ENCODE measurements at places on chromosomes 2 and 18. TPM values are rescaled to one million over a fixed set of nuclear protein-coding genes. Genes with fewer than 3 reads are reported as not detected.
A peak's percentile ranks its signal among the peaks of the same experiment; 100 is the strongest.

DNA sequence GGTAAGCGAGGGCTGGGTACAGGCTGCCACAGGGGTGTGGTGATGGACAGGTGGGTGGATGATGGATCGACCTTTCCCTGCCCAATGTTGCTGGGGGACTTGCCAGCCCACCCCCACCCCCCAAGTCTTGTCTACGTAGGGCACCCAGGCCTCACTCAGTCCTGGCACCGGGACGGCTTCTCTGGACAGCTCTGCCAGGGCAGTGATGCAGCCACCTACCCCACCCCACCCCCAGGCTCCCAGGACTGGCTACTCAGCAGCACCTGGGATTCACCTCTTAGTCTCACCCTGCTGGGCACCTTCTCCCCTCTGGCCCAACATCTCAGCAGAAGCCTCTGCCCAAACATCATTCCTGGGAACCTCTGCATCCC, 55.7 kb downstream of the ANKMY1 start:
- peak; percentile 44 for DNase-seq

DNA sequence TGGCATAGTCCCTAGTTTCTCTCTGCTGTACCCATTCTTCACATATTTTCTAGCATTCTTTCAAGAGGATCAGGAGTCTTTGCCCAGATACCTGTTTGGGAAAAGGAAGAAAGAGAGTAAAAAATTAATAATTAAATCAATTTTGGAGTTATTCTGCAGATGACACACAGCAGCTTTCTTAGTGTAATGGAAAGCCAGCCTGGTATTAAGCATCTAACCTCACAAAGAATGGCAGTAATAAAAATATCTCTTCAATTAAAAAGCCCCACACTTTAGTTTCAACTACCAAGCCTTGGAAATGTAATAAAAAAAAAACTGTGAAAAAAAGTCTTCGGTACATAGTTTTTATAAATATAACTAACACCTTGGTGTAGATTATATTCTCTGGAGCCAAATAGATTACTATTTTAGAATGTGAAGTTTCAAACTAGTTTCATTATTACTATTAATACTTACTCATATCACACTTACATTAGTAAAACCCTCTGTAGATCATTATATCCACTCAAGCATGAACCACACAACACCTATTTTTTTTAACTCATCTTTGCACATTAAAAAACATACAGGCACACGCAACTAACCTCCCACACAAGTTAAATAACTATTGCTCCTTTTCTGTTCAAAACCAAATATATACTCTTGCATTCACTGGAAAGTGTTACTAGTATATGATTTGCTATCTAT, 90.9 kb downstream of the GPD2 start:
- DNase-seq, result no peak

Gene CEP192
- 23.7 TPM for total RNA-seq

Gene HOXD3
- total RNA-seq, result not detected

Gene RNF152
- total RNA-seq, result 11.3 TPM

GRCh38 chr2:217919781-217920351, 82.9 kb downstream of the TNS1 start:
- no peak for DNase-seq

Gene CROCC2
- total RNA-seq, result not detected

- no peak for DNase-seq
Measured at GRCh38 chr2:190682168-190682567, 33.3 kb downstream of the NAB1 start.

DNA sequence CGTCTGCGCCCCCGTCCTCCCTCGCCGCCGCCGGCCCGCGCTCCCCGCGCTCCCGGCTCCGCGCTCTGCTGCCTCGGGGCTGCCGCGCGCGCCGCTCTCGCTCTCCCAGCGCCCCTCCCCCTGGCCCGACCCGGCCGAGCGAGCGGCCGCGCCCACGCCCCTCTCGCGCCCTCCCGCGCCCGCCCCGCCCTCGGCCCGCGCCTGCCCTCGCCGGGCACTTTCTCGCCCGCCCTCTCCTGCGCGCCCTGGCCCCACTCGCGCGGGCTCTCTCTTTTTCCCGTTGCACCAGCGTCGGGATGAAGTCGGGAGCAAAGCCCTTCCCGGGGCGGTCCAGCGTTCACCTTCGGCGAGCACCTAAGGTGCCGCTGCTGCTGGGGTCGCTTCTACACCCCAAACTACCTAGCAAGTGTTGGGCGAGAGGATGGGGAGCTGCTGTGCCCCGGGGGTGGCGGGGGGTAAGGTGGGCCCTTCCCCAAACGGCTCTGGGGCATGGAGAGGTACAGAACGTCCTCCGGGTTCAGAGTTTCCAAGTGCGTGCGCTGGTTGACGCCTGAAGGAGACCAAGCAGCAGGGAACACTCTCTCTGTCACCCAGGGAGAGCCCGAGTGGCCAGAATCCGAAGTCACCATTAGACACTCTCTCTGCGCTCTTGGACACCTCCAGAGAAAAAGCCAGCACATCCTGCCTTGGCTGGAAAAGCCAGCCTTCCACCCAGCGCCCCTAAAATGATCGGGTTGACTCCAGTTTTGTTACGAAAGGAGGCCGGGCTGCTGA, at the start of gene COLEC12:
TSS of gene COLEC12 (minus strand) at position 70 of the 774 bp plus-strand sequence. CDS start 187 bp downstream, outside the sequence.
- DNase-seq, result no peak

Gene ST6GAL2
- total RNA-seq, result 0.59 TPM

DNA sequence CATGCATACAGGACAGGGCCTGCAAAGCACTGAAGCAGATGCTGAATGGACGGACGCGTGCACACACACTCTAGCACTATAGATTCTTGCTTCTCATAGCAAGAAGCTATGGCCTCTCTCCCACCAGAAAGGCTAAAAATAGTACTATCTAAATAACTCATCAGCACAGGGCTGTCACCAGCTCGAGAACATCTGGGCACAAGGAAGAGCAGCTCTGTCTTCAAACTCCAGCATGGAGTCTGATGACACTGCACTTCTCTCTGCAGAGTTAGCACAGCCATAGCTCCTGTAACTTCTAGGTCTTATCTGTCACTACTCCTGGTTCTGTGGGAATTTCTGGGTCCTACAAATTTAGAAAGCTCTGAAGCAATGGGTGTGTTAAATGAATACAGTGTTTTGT, 123.5 kb downstream of the MYO5B start:
- no peak for DNase-seq

Gene CCT4
- 64.9 TPM for total RNA-seq

Gene ZBTB14
- 5.1 TPM for total RNA-seq

- DNase-seq, result no peak
Measured at GRCh38 chr2:178191511-178191910, 2.8 kb upstream of the OSBPL6 start.
